Panc1 (cell line): ENCODE measurements at places on chromosomes 6 and 20. TPM values are rescaled to one million over a fixed set of nuclear protein-coding genes. Genes with fewer than 3 reads are reported as not detected.
A peak's percentile ranks its signal among the peaks of the same experiment; 100 is the strongest.

Gene ZSCAN31
- 10.4 TPM for total RNA-seq

DNA sequence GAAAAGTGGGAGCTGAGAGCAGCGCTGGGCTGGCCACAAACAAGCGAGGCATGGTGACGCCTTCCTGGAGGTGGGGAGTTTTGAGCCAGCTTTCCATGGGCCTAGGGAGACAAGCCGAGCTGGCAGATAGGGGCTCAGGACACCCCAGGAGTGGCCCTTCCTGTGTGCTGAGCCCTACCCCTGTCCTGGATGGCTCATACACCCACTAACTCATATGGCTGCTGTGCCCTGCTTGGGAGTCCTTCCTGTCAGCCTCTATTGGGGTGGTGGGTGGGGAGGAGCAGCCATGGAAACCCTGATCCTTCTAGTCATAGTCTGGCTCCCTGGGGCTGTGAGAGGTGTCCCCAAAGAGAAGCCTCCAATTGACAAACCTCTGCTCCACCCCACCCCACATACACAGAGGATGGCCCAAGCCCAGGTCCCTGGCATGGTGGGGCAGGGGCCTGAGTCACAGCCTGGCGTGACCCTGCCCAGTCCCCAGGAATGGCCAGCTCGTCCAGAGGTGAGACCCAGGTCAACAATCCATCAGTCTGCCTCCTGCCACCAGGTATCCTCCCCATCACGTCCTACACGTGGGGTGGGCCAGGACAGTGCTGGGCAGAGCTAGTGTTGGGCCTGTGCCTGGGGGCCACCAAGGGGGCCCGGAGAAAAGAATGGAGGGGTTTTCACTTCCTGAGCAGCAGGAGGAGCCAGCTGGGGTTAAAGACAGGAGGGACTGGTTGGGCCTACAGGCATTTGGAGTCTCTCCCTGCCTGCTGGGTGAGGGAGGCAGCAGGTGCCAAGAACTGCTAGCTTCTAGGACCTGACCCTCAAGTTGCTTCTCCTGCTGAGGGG, 52.2 kb downstream of the MRPL14 start:
- H3K27me3 ChIP-seq, result no peaks in the 10 kb centered on the region
- no peak for DNase-seq
- peak overlapping the region; percentile 29 for H3K27ac ChIP-seq
- H3K4me1 ChIP-seq, result peaks cover 22% of the 10 kb centered on the region
- no peaks in the 10 kb centered on the region for H3K36me3 ChIP-seq

GRCh38 chr6:16766836-16767745, 5.8 kb upstream of the ATXN1 start:
- no peak overlapping the region for H3K4me3 ChIP-seq
- H3K36me3 ChIP-seq, result peaks cover 3% of the 10 kb centered on the region; the same call in 1 of the 2 replicates
- peak overlapping the region; percentile 93 for H3K27ac ChIP-seq
- no peaks in the 10 kb centered on the region for H3K27me3 ChIP-seq
- no peak for DNase-seq

GRCh38 chr6:79377047-79377446, 142.6 kb upstream of the HMGN3 start:
- no peaks in the 10 kb centered on the region; the same call in 1 of the 2 replicates for H3K27me3 ChIP-seq
- H3K4me1 ChIP-seq, result no peaks in the 10 kb centered on the region
- no peak for DNase-seq
- H3K27ac ChIP-seq, result no peak overlapping the region
- H3K36me3 ChIP-seq, result no peaks in the 10 kb centered on the region
- H3K4me3 ChIP-seq, result no peak overlapping the region

GRCh38 chr20:56409521-56409920, 2.5 kb upstream of the CASS4 start:
- H3K27me3 ChIP-seq, result no peaks in the 10 kb centered on the region
- H3K27ac ChIP-seq, result no peak overlapping the region
- no peak overlapping the region for H3K4me3 ChIP-seq
- H3K4me1 ChIP-seq, result no peaks in the 10 kb centered on the region
